Upper lobe of left lung (tissue), 6 donors: ENCODE measurements at places on chromosomes 1 and 21. TPM values are rescaled to one million over a fixed set of nuclear protein-coding genes. Genes with fewer than 3 reads are reported as not detected.

Gene DNM3
- total RNA-seq, result 10.8 TPM

Gene CYP4A22
- 0.13 TPM for total RNA-seq

DNA sequence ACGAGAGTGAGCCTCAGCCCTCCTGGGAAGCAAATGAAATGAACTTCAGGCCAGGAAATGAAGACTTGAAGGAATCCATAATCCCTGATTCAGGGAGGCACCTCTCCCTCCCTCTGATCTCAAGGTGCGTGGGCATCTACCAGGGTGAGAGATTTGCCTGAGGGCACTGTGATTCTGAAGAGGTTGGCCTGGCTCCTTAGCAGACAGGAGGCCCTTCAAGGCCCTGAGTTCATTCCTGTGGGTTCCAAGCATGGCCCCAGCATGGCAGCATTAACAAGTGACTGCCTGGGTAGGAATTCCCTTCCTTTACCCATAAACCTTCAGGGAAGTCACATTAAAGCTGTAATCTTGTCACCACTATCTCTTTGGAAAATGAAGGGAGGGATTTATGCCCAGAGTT lies 29.8 kb upstream of the IFNGR2 start:
- no peak for DNase-seq

GRCh38 chr1:69055194-69055593 lies 512.5 kb upstream of the LRRC7 start:
- DNase-seq, result no peak

Gene AK4
- 5.2 TPM for total RNA-seq

GRCh38 chr1:94866164-94866807 lies 46.1 kb downstream of the SLC44A3 start:
- no peak for DNase-seq

GRCh38 chr21:25967181-25967900 lies 203.2 kb downstream of the APP start:
- DNase-seq, result no peak

- no peak for DNase-seq
Observed at GRCh38 chr1:77089756-77090155, 129.5 kb downstream of the PIGK start.

DNA sequence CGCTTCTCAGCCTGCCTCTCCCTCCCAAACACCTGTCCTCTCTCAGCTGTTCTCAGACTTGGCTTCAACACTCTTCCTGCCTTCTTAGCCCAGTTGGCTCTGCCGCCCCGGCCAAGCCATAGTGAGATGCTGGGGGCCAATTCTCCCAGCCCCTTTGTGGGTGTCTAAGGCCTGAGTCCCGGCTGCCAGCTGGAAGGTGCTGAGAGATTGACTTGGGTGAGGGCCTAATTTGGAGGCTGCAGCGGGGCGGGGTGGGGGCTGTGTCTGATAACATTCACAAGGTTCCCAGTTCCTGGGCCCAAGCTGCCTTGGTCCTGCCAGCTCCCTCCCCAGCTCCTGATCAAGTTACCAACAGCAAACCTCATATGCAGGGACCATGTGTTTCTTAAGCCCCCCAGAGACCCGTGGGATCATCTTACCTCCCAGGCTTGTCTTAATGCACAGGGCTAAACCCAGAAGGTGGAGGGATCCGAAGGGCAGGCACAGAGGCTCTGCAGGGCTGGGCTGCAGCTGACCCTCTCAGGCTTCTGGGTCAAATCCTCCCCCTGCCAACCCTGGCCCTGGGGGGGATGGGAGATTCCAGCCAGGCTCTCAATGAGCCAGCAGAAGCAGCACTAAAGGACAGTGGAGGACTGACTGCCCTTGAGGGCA lies 9.8 kb downstream of the INKA2 start:
- DNase-seq, result no peak

DNA sequence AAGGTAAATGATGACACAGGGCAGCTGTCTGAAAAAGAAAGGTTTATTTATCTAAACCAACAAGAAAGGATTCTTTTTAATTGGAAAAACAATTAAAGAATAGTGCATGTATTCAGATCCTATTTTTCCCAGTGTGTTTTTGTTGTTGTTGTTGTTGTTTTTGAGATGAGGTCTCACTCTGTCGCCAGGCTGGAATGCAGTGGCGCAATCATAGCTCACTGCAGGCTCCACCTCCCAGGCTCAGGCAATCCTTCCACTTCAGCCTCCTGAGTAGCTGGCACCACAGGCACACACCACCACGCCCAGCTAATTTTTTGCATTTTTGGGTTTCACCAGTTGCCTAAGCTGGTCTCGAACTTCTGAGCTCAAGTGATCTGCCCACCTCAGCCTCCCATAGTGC lies 22.1 kb downstream of the NEK2 start:
- no peak for DNase-seq

DNA sequence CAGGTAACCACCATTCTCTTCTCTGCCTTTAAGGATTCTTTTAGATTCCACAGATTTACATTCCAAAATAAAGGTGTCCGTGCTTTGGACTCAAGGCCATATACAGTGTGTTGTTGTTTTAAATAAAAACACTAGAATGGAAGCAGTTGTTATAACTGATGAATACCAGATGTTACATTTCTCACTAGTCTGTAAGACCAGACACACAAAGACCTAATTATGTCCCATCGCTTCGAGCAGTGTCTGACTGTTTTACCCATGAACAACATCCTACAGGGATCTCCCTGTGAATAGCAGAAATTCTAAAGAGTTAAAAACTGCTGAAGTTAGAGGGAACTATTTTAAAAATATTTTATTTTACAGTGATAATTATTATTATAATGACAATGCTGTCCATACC lies 574.7 kb upstream of the ZP4 start:
- no peak for DNase-seq

GRCh38 chr1:83850834-83851233 lies 148.1 kb downstream of the TTLL7 start:
- DNase-seq, result no peak

Gene OR2M7
- total RNA-seq, result not detected

DNA sequence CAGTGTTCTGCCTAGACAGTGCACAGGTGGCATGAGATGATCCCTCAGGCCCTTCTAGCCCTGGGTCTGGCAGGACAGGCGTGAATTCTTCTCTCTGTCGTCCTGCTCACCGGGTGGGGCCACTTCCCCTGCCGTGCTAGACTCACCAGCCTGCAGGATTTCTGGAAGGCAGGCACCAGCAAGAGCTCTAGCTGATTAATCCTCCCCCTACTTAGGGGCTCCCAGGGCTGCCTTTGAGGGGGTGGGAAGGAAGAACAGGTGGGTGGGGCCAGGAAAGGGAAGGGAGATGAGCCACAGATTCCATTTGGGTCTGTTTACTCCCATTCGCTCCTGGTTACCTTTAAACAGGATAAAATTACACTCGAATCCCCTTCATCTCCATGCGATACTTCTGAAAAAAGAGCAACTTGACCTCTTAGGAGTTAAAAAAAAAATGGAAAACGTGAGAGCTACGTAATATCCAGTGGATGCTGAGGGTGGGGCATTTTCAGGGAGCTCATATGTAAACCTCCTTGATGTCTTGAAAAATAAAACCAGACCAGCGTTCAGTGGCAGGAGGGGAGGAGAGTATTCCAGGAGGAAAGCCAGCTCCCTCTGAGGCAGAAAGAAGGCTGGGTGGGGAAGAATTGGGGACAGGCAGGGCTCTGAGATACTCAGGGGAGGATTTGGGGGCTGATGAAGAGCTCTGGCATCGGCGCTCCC lies 665.5 kb downstream of the PTPRU start:
- no peak for DNase-seq

- peak; percentile 94 for DNase-seq
Observed at GRCh38 chr1:61049850-61050540, 32.4 kb upstream of the NFIA start.

Gene TRIM63
- total RNA-seq, result not detected

- no peak for DNase-seq
Observed at GRCh38 chr1:23810818-23811540, 10.4 kb upstream of the GALE start.

Gene B3GALT2
- 2.7 TPM for total RNA-seq

Gene ERG
- 14.7 TPM for total RNA-seq

DNA sequence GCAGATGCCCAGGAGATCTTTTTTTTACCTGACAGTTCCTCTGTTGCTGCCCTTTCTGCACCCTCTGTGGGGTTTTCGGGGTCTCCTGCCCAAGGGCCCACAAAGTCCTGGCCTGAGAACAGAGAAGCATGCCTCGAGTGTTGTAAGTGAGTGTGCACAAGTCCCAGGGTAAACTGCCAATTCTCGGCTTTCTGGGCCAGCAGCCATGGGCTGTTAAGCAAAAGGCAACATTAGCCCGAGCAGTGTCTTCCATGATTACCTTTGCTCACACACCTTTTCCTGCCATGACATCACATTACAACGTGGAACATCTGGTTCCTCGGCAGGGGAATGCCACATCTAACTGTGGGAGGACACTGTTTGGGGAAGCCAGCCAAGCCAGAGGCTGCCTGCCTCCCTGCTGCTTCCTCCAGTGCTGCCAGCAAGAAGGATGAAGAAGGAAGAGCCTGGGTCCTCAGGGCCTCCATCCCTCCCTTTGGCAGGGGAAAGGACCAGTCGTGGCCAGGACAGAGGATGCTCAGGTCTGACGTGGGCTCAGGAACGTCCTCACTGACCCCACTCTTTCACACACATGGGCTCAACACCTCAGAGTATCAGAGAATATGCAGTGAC lies 485.9 kb downstream of the OMA1 start:
- DNase-seq, result no peak

DNA sequence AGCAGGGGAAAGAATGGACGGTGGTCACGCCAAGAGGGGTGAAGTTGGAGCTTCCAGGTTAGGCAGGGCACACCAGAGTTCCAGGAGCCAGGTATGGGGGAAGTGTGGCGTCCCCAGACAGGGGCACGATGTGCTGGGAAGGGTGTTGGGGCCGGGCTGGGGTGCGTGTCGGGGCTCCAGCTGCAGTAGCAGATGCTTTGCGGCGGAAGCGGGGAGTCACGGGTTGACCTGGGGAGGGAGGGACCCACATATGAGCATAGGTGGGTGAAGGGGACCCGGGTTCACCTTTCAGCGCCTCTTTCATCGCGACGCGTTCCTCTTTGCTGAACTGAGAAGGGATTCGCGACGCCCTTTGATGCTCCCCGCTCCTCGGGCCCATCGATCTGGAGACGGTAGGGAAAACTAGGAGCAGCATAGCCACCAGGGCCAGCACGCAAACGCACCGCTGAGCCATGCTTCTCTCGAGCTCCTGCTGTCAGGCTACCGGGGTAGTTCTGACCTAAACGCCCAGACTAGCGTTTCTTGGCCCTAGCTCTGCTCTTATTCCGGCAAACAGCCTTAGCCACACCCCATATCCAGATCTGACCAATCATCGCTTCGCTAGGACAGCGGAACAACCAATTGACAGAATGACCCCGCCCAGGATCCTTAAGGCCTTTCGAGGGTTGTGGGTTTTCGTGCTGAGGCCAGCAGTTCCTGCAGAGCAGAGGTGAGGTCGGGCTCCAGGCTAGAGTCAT lies at the start of gene PM20D1:
TSS of gene PM20D1 (minus strand) at position 514 of the 737 bp plus-strand sequence. CDS start at position 454, 60 bp downstream.
- peak; percentile 92 for DNase-seq

Gene GREM2
- total RNA-seq, result 0.88 TPM

Gene TTLL7
- total RNA-seq, result 28.2 TPM

GRCh38 chr1:35708441-35708921 lies 10.2 kb downstream of the C1orf216 start:
- peak; percentile 14 for DNase-seq

Gene FBLIM1
- total RNA-seq, result 11.2 TPM

- no peak for DNase-seq
Observed at GRCh38 chr1:231059566-231060193, 19.6 kb upstream of the FAM89A start.

- no peak for DNase-seq
Observed at GRCh38 chr21:18801468-18801867, 397.9 kb upstream of the TMPRSS15 start.

DNA sequence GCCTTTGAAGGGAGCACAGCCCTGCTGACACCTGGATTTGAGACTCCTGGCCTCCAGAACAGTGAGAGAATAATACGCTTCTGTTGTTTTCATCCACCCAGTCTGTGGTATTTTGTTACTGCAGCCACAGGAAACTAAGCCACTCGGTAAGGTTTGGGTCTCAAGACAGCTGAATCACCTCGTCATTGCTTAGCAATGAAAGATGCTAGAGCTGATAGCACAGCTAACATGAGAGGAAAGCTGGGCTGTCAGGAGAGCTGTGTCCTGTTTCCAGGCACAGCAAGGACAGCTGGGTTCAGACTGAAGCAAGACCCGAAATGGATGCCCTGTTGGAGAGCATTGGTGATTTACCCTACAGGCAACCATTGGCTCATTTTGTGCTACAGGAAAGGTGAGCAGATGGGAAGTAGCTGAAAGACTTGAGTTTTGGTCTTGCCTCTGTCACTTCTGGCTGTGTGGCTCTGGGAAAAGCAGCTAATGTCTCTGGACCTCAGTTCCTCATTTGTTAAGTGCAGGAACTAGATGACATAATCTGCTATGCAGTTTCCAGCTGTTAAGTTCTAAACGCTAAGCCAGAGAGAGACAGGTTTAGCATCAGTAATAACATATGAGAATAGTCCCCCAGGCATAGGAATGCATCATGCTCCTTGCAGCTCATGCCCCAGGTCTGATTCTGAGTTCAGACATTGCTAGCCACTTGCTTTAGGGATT lies 58.0 kb downstream of the CLIC6 start:
- no peak for DNase-seq

GRCh38 chr1:30159015-30159414 lies 564.4 kb downstream of the MATN1 start:
- no peak for DNase-seq

GRCh38 chr1:239926184-239926583 lies 165.5 kb upstream of the FMN2 start:
- no peak for DNase-seq

- DNase-seq, result no peak
Observed at GRCh38 chr21:23887725-23888306, 1719.5 kb downstream of the MRPL39 start.

DNA sequence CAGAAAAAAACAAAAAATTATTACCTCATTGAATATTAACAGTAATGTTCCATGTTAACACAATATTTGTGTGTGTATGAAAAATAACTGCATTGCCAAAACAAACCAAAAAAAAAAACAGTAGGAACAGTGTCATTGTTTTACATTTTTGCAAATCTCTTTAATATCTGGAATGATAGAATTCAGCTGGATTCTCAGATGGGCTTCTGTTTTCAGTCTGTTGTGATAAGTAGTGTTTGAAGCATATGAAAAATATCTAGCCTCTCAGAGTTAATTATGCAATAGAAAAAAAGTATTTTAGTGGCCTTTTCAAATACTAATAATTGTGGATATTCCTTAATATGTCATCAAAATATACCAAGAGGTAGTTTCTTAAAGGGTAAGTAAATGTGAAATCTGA lies 52.9 kb upstream of the RWDD3 start:
- DNase-seq, result no peak

Gene POU2F1
- 9.1 TPM for total RNA-seq

Gene SMIM1
- total RNA-seq, result 20.8 TPM

GRCh38 chr1:232057217-232057895 lies 430.8 kb downstream of the DISC1 start:
- DNase-seq, result no peak

DNA sequence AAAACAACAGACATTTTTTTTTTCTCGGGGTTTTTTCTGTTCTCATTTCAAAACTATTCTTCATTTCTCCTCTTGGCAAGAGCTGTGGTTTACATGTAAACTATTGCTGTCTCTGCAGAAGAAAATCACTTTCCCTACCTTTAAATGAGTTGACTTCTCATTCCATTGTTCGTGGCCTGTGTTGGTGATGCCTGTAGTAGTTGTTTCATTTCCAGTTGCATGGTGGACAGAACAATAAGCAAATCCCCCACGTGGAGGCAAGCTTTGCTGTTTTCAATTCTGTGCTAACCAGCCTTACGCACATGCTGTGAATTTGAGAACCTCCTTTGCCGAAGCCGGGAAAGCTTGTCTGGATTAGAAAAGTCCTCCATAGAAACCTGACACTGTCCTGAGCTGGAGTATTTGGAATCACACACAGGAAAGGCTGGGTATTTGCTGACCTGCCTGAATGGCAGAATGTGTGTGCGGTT lies 26.2 kb upstream of the MAP3K7CL start:
- no peak for DNase-seq

- no peak for DNase-seq
Observed at GRCh38 chr1:237199026-237199425, 157.0 kb downstream of the RYR2 start.

Gene CHAF1B
- total RNA-seq, result 2.1 TPM
